Esophagus muscularis mucosa (tissue), 4 donors: ENCODE measurements at places on chromosomes 13 and 19. TPM values are rescaled to one million over a fixed set of nuclear protein-coding genes. Genes with fewer than 3 reads are reported as not detected.

GRCh38 chr19:555474-555808 lies 11.6 kb downstream of the GZMM start:
- DNase-seq, result no peak

DNA sequence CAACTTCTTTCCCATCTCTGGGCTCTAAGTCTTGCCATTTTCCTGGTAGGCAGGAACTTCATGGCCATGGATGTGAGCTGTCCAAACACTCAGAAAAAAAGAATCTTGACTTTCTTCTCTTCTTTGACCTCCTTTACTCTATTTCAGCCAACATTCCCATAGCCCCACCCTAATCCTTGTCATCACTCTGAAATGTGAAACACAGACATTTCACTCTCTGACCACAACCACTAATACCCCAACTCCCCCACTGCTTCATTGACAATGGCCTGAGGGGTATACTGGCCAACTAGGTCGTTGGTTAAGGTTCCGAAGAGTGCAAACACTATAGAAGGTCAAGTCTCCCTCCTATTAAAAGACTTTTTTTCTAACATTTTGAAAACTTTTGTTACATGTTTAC lies 4.7 kb upstream of the CYP2A13 start:
- DNase-seq, result no peak

- DNase-seq, result no peak
Observed at GRCh38 chr19:43574424-43575155, 737 bp downstream of the XRCC1 start.

DNA sequence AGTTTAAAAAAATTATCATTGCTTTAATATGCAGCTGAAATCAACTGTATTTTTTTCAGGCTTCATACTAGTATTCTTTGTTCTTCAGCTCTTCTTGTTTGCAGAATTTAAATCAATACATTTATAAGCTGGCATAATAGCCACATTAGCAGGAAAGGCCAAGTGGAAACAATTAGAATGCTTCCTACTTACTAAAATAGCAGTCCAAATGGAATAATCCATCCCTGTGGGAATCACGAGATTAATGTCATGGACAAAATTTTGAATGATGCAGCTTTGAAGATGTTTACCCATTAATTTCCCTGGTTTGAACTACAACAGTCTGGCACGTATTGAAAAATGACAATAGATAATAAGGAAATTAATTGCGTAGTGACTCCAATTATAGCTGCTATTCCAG lies 2650.8 kb downstream of the PCDH9 start:
- no peak for DNase-seq

DNA sequence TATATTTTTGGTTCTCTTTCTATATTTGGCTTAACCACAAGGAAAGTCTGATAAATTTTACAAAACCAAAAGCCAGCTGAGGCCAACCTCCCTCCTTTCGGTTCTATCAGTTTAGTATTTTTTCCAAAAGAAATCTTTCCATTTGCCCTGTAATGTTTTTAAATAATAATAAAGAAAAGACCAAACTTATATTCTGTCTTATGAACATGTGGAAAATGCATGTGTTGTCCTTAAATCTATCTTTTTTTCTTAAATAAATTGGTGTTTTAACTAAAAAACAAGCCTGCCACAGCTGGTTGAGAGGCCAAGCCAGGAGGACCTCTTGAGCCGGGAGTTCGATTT lies 113.6 kb downstream of the SACS start:
- no peak for DNase-seq

DNA sequence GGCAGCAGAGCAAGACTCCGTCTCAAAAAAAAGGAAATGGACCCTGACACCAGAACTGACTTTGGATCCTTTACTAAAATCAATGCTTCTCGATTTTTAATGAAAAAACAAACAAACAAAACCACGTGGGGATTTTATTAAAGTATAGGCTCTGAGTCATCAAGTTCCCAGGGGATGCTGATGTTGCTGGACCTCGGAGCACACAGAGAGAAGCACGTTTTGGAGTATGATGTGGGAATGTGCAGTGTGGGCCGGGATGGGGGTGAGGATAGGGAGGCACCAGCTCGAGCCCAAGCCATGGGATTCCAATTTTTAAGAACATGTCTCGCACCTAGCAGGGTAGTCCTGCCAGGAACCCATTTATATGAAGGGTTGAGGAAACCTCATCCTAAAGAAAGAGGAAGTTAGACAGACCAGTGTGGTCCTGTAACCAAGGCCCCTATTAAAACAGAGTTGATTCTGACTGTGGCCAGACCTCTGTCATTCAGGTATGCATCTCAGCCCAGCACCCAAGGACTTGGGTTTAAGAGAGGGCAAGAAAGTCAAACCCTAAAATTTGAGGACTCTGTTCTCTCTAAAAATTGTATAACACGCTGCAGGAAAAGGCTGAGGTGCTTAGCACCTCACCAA lies 6.4 kb downstream of the FLT1 start:
- DNase-seq, result no peak

DNA sequence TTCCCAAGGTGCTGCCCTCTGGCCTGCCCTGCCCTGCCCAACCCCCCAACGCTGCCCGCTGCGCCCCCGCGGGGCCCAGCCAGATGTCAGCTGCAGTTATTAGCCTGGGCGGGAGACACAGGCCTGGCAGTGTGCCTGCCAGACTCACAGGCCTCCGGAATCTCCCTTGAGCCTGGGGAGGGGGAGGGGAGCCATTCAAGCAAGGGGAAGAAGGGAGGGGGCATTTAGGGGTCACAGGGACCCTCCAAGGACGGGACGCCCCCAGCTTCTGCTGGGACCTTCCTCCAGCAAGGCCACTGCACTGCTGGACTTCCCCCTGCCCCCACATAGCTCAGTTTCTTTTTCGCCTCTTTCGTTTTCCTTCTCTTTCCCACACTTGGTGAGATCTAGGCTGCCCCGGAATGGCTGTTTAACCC lies 2.6 kb upstream of the JUNB start:
- no peak for DNase-seq

GRCh38 chr19:51783372-51783771 lies 11.6 kb upstream of the FPR3 start:
- peak; percentile 17 for DNase-seq

DNA sequence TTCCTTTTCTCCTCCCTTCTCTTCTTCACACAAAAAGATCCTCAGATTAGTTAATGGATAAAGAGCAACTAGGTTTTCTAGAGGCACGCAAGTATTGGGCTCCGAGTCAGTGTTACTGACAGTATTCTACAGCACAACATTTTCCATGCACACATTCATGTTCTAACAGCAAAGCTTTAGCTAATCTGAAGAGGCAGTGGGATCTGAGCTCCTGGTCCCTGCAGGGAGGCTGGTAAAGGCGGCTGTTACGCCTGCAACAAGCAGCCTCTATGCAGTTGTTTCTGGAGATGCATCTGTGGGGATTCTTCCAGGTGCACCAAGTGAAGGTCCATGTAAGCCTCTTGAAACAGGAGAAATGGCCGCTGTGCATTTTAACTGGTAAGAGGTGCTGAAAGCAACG lies 143.8 kb downstream of the EFNB2 start:
- DNase-seq, result no peak

- no peak for DNase-seq
Observed at GRCh38 chr19:35533201-35533821, at the start of gene GAPDHS. Gene GAPDHS, plus strand, starts transcription at chr19:35533456. Its CDS starts 72 bp downstream, at chr19:35533528.

DNA sequence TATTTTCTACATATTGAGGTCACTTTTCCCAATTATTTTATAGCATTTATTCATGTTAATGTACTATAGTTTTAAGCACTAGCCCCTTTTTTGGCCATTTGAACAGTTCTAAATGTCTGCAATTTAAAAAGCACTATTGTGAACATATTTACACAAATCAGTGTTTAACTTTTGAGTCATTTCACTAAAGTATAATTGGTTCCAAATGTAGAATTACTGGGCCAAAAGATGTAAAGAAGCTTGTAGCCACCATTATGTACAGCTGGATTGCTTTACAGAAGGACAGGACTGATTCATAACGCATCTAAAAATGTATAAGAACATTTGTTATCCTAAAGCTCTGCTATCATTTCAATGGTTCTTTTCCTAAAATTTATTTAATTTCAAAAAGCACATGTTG lies 16.6 kb upstream of the ATP12A start:
- no peak for DNase-seq

DNA sequence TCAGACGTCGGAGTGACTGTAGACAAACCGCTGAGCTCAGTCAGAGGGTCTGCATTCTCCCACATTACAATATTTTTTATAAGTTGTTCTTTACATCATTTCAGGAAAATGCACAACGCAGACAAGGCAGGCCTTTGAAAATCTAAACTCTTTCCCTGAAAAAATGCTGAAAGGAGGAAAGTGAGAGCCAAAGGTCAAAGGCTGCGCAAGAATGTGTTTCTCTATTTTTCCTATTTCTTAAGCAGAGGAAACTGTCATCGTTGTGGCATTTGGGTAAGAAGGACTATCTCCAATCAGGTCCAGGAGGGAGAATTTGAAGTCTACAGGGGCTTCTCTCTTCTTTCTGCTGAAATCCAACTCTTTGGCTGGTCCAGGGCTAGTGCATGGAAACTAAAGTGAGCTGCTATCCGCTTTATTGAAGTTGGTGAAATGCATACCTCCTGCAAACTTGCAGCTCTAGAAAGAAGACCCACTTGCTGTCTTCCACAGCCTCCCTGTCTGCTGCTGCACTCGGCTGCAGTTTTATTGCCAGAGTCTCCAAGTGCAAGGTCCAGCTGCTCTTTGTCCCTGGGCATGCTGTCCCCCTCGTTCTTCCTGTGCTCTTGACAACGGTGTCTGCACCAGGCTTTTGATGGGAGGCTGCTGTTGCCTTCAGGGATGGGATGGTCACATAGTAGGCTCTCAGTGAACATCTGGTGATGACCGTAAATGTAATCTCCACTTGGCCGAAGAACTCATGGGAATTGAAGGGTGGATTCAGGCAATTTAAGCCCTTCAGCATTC lies 31.2 kb downstream of the ZNF536 start:
- no peak for DNase-seq

DNA sequence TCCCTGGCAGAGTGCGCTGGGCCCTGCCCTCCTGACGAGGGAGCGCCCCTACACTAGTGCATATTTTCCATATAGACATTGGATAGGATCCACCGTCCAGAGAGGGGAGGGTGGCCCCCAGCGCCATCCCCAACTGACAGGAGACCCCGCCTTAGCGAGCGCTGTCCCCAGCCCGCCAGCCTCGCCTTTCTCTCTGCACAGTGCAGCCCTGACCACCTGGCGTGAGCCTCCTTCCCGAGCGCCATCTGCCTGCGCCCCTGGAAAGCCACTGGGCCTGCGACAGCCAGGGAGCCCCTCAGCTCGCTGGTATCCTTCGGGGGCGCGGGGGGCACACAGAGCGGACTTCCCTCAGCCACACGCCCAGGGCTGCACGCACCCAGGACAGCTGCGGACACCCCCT lies 42.1 kb upstream of the ATP12A start:
- no peak for DNase-seq

- DNase-seq, result no peak
Observed at GRCh38 chr13:73765651-73766384, 368.4 kb downstream of the KLF12 start.

GRCh38 chr19:1935484-1936208 lies 5.3 kb upstream of the CSNK1G2 start:
- no peak for DNase-seq

DNA sequence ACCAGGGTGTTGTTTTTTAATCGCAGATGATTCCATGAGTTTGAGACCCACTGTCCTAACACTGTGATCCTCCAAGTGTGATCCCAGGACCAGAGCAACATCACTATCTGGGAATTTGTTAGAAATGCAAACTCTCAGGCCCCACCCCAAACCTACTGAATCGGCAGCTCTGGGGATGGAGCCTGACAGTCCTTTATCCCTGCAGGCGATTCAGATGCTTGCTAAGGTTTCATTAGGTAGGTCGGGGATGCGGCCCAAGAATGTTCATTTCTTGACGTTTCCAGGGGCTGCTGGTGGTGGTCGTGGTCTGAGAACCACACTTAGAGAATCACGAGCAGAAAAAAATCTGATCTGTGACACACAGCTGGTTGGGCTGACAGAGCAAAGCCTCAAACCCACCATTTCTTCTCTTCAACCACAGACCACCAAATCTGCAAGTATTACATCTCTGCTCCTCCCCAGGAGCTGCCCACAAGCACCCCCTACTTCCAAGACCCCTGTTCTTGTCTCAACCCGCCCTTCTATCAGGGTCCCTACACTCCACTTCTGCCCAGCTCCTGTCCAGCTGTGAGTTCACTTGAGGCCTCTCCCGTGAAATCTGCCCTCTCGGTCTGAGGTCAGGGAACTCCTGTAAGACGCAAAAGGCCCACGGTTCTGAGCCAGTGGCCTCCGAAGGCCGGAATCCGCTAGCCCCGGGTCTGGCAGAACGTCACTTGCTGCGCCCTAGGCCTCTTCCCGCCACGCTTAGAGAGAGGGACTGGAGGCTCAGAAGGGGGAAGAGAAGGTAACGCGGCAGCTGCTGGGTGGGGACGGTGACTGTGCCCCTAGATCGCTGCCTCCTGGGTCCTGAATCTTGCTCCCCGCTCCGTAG lies 1.1 kb upstream of the FARP1 start:
- DNase-seq, result no peak

GRCh38 chr13:24450530-24450929 lies 62.0 kb downstream of the PARP4 start:
- DNase-seq, result no peak

DNA sequence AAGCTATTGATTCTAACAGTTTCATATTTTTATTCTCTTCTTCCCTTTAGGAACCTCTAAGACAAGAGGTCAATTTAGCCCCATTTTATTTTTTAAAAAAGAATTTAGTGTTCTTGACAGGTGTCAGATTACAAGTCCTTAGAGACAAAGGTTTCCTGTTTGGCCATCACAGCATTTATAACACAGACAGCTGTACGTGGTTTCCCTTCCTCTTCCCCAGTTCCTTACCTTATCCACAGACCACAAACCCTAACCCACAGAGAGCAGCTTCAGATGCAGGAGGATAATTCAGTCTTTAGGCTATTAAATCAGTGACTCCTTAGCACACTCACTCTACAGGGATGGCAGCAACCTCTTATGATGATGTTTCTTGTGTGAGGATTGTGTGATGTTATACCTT lies 1210.1 kb downstream of the DIAPH3 start:
- no peak for DNase-seq

DNA sequence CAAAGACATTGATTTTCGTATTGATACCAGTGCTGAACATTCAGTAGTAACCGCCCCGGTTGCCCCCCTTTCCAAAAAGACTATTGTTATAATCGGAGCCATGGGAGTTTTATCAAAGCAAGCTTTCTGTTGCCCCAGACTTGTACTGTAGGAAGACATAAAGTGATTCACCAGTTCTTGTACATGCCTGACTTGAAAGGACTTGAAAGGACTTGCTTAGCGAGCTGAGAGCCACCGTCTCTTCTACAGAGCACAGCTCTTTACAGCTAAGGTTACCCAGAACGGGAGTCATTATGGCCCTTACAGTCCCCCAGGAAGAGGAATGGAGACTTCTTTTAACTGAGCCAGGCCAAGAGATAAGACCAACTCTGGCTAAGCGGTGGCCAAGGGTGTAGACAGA lies 5.1 kb downstream of the ZNF816 start:
- no peak for DNase-seq

- DNase-seq, result no peak
Observed at GRCh38 chr13:30730526-30730925, 4.8 kb upstream of the ALOX5AP start.

- no peak for DNase-seq
Observed at GRCh38 chr19:38658462-38659306, 11.2 kb downstream of the ACTN4 start.

Gene ZNF30
- 3.3 TPM for total RNA-seq

Gene ZNF555
- total RNA-seq, result 4.2 TPM

Gene COX7A1
- total RNA-seq, result 116 TPM

Gene ATP4A
- not detected for total RNA-seq

Gene URAD
- not detected for total RNA-seq

Gene NXNL1
- total RNA-seq, result not detected

Gene CNFN
- total RNA-seq, result 0.92 TPM

Gene ZFP30
- 10.1 TPM for total RNA-seq

Gene GPR12
- 0.26 TPM for total RNA-seq
